ENCODE measurements at places on chromosomes 5 and 9.

DNA sequence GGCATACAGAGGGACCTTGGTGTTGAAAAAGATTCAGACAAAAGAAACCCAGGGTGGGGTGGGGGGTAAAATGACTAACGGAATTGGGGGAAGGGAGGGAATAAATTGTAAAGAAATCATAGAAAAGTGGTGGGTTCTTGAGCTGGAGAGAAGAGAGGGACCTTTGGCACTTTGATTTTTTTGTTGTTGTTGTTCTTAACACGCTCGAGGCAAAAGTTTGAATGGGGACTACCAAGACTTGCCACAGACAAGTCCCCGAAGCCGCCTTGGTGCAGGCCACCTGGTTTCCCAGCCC, 616 bp downstream of the VCAN start:
- DNase-seq, result no peak

DNA sequence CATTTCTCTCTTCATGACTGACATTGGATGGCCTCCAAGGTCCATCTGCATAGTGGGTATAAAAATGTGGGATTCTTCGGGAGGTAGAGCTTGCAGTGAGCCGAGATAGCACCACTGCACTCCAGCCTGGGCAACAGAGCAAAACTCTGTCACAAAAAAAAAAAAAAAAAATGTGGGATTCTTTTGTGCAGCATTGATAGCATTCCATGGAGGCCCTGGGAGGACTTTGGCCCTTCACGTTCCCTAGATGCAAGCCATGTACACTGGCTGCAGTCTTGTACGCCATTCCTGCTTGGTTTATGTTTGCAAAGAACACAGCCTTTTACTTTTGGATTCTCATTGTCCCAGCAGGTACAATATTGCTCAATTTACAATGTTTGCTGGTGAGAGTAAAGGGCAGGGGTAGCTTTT, 157.8 kb downstream of the SLCO4C1 start:
- no peak for DNase-seq

DNA sequence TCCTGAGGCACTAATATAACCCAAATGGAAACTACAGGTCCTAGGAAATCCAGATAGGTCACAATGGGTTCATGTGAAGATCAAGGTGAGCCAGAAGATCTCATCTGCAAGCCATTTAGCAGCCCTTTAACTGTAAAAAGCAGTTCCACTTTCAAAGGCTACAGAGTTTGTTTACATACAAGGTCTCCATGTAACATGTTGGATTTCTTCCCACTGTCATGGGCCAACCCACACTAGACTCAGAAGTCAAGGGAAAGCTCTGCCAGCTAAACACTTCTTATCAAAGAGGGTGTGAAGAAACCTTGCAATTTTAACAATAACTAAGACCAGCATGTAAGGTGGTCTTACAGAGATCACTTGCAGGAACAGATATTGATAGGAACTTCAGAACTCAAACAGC, 3.8 kb upstream of the CTNNAL1 start:
- no peak for DNase-seq

- no peak for DNase-seq
Observed at GRCh38 chr9:13587571-13587970, 308.1 kb upstream of the MPDZ start.

- no peak for DNase-seq
Observed at GRCh38 chr9:77649109-77649812, 1.1 kb upstream of the GNA14 start.

GRCh38 chr5:157562111-157562581, 13.4 kb downstream of the ADAM19 start:
- no peak for DNase-seq

DNA sequence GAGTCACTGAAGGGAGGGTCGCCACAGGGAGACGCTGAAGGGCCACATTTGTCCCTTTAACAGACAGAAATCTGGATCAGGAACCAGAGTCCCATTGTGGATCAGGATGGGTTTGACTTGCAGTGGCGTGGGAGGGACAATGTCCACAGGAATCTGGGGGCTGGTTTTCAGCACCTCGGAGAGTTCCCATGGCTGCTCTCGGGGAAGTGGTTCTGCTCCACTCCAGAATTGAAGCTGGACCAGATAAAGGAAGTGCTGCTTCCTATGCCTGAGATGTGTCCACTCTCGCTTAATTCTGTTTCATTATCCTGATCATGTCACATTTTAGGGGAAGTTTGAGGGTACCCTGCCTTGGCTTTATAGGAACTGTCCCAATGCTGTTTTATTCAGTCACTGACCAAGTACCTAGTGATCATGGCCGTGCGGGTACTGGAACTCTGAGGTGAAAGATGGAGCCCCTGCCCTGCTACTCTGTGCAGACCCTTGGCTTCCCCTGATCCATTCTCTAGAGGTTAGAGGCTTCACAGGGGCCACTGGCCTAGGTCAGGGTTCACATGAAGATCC, 28.7 kb downstream of the ENHO start:
- no peak for DNase-seq

DNA sequence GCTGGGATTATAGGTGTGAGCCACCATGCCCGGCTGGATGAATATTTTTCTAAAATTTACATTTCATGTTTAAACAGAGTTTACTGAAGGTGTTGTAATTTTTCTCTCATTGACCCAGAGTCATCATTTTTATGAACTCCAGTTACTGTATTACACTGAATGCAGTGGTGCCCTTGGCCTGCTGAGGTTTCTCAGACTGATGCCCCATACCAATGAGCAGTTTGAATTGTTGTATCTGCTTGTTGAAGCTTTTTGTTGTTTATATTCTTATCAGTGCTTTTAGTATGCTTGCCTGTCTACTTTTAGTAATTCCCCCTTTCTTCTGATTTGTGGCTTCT, 29.9 kb downstream of the NFX1 start:
- DNase-seq, result no peak

DNA sequence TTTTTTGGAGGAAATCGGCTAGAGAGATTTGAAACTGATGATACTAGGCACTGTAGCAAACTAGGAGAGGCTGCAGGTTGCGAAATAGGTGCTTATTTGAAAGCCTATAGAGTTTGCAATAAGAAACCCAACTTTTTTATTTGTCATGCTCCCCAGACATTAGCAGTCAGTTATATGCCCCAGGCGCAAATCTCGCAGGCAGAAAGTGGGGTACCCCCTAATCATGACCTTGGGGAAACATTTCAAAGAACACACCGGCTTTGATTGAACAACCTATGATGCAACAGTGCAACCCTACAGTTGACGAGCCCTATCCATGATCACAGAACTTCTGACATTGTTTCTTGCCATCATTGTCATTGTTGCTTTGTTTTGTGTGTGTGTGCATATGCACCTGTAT, 510.5 kb downstream of the RAB3C start:
- no peak for DNase-seq

- peak; percentile 58 for DNase-seq
Observed at GRCh38 chr5:14144586-14145434, 1.7 kb downstream of the TRIO start.

GRCh38 chr9:27591093-27591492, 17.8 kb upstream of the C9orf72 start:
- no peak for DNase-seq

DNA sequence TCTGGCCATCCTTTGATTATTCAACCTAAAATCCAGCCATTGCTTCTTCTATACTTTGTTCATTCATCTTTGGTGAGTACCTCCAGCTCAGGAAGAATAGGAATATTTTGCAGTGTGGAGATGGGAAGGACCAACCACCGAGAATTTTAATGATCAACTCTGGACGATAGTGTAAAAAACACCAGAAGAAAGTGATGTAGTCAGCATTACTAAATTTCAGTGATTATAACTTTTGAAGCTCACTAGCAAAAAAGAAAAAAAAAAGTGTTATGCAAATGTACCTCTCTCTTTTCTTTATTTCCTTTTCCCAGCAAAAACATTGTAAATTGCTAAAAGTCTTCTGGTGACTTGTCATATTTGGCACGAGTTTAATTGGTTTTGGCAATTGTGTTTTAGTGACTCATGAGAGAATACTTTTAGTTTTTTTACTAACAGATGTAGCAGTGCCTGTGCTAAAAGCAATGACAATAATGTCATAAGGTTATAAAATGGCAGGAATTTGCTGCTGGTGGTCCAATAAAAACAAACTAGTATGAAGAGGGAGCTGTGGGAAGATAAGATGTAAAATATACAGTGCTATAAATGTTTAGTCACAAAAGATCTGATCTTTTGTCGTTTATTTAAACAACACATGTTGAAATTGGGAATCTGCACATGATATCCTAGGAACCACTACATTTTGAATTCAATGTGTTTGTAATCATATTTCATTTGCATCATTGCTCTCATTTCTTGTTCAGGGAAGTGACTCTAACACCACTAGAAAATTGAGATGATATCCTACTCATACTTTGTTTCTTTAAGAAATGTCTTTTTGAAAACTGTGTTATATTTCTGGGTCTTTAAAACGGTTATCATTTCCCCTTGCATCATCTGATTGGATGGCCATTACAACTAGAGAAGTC, 81.3 kb upstream of the ERCC6L2 start:
- peak; percentile 49 for DNase-seq

- DNase-seq, result no peak
Observed at GRCh38 chr5:126987271-126987899, 43.0 kb downstream of the MARCHF3 start.

DNA sequence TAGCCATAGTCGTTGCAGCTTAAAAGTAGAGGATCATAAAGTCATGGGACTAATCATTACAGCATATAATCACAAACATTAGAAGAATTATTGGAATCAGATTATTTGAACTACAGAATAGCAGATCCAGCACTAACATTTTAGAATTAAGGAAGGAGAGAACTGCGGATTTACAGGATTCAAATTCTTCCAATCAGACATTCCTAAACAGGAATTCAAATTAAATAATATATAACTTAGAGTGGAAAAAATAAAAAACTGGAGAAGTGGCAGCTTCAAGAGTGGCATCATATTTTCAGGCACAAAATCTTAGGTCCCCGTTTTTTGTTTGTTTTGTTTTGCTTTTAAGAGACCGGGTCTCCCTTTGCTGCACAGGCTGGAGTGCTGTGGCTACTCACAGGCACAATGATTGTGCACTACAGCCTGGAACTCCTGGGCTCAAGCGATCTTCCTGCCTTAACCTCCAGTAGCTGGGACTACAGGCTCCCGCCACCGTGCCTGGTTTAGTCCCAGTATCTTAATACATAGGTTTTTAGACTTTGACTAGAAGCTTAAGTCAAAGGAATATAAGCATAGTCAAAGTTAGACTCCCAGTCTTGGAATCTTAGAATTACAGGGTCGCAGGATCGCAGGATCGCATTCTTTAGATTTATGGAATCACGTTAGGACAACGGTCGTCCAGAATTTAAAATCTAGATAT, 2.1 kb upstream of the FOXE1 start:
- DNase-seq, result no peak

GRCh38 chr5:102720969-102721368, 34.1 kb upstream of the PAM start:
- no peak for DNase-seq

DNA sequence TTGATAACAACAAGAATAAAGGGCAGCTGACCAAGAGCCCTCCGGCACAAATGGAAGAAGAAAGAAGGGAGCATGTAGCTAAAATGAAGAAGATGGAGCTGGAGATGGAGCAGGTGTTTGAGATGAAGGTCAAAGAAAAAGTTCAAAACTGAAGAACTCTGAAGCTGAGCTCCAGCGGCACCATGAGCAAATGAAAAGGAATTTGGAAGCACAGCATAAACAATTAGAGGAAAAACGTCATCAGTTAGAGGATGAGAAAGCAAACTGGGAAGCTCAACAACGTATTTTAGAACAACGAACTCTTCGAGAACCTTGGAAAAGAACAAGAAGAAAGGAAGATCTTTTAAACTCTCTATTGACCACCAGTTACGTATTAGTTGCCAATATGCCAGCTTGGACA, 100.9 kb downstream of the GABBR2 start:
- no peak for DNase-seq
